ENCODE measurements at places on chromosomes 6 and 20.
A peak's percentile ranks its signal among the peaks of the same experiment; 100 is the strongest.

- no peak for DNase-seq
These were observed 398.3 kb upstream of the ARID1B start for GRCh38 chr6:156378853-156379252.

- DNase-seq, result no peak
These were observed 22.7 kb upstream of the MCM3 start for GRCh38 chr6:52306972-52307870.

- no peak for DNase-seq
These were observed 246.7 kb downstream of the ALDH8A1 start for GRCh38 chr6:134703206-134703605.

DNA sequence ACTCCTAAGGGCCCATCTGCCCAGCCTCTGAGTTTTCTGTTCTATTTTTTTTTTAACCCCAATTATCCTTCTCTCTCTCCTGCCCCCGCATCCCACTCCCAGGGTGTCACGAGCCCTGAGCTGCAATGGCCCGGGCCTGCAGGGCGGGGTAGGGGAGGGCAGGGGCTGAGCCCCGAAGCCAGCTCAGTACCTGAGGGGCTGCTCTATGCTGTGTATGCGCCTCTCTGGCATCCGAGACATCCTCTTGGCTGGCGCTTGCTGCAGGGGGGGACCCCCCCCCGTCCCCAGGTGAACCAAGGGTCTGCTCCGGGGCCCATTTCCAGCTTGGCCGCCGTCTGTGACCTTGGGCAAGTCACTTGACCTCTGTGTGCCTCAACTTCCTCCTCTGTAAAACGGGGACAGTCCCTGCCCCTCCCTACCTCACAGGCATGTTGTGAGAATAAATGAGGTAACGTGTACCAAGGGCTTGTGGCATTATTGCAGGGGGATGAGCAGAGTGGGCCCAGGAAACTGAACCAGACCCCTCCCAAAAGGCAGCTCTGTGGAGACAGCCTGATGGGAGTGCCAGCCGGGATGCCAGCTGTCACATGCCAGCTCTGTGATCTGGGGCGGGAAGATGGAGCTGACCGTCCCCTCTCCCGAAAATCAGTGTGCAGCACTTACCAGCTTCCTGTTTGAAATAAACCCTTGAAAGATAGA, 13.0 kb upstream of the MYL9 start:
- no peak for DNase-seq

DNA sequence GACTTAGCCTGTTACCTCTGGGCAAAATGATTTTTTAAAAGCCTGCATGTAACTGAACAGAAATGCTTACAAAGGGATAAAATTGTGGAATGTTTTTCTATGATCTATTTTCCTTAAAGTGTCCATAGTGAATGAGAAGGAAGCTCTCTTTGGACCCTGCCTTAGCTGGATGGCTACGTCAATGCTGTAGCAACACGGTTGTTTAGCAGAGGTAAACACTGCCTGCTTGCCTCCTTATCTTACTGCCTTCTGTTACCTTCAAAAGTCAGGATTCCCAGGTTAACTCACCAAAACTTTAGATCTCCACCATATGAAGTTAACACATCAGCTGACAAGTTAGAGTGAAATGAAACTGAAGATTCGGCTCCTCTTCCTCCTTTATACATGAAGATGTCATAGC, 402.6 kb downstream of the SAMD5 start:
- no peak for DNase-seq

DNA sequence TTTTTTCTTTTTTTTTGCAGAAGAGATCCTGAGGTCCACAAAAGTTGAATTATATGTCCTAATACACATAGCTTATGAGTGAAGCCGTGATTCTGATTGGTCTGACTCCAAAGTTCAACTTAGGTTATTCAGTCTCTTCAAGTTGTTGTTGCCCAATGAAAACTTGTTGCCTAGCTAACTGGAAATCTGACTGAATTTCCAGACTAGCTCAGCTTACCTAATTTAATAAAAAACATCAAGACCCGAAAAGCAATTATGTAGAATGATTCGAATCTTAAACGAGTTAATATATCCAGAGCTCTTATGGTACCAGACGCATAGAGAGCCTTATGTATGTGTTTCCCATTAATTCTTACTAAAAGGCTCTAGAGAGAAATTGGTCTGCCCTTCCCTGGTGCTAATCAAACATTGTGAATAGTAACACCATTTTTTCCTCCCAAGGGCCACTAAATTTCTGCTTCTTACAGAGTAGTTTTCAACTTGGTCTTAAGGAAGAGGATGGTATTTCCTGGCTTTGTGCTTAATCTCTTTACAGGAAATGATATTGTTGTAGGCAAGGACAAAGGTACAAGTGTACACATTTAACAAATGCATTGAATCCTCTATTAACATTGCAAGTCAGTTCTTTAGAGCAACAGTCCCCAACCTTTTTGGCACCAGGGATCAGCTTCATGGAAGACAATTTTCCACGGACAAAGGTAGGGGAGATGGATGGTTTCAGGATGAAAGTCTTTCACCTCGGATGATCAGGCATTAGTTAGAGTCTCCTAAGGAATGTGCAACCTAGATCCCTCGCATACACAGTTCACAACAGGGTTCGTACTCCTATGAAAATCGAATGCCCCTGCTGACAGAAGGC, 107.9 kb downstream of the TSHZ2 start:
- DNase-seq, result no peak

DNA sequence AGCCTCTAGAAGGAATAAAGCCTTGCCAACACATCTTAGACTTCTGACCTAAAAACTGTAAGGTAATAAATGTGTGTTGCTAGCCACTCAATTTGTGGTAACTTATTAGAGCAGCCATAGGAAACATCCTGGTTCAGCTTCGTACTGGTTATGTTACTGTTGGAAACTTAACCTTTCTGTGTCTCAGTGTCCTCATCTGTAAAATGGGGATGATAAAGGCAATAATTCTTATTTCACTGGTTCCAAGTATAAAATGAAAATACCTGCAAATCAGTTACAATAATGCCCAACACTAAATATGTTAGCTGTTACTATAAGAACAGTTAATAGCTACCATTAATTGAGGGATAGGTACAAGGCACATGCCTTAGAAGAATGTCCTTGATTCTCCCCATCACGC, 14.3 kb upstream of the RBPJL start:
- no peak for DNase-seq

DNA sequence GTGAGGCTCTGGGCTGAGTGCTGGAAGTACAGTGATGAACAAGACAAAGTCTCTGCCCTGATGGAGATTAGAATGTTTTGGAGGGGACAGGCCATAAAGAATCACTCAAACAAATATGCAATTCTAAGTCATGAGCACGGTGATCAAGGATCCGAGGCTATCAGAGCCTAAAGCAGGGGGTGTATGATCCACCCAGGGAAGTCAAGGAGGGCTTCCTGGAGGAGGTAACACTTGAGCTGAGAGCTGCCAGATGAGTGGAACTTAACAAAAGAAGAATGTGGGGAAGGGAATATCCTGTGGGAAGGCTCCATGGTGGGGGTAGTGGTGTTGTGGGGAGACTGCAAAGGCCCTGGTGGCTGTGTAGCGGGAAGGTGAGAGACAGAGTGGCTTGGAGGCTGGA, 12.2 kb downstream of the BPIFB4 start:
- DNase-seq, result no peak

GRCh38 chr6:109373331-109373730, 8.9 kb downstream of the CD164 start:
- DNase-seq, result no peak

- DNase-seq, result no peak
These were observed 250.6 kb downstream of the SAMD5 start for GRCh38 chr6:147759093-147759492.

DNA sequence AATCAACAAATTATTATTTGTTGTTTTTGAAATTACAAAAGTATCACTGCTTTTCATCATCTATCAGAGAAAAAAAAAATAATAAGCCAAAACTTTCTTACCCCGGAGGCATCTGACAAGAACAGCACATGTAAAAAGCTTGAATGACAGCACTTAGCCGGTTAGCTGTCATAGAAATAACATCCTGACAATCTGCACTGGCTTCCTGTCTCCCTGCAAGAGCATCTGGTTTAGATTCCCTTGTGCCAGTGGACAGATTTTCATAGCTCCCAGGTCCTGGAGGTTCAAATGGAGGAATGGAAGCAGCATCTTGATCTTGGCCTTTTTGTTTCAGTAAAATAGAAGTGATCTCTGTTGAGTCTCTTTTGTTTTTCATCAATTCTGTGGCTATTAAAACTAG, 74.8 kb downstream of the HACE1 start:
- no peak for DNase-seq

DNA sequence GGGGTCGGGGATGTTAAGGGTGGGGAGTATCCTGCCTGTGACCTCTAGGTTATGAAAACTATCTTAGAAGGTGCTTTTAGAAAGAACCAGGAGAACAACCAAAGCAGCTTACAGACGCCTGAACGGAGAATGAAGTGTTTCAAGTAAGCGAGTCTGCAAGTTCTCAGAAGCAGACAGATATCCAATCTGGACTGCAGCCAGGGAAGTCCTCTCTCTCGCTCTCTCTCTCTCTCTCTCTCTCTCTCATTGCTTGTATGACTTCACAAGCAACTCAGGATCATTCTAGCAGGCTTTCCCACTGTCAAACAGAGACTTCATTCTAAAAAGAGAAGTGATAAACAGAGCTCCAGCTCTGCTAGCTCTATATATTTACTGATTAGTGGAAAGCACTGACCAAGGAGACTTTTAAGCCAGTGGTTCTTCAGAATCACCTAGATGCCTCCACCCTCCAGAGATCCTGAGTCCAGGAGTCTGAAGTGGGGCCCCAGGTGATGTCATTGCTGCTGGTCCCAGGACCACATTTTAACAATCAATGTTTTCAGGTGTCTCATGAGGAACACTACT, 6.0 kb downstream of the TCF21 start:
- peak; percentile 49 for DNase-seq

- no peak for DNase-seq
These were observed 198.8 kb upstream of the THEMIS start for GRCh38 chr6:128099571-128100197.

- peak; percentile 94 for DNase-seq
These were observed 9.4 kb upstream of the ARMC12 start for GRCh38 chr6:35727231-35727934.

GRCh38 chr6:11950109-11950508, 62.0 kb upstream of the HIVEP1 start:
- no peak for DNase-seq

GRCh38 chr20:62129731-62130531, 7.7 kb downstream of the LSM14B start:
- DNase-seq, result no peak

GRCh38 chr6:38062066-38062465, 242.5 kb downstream of the ZFAND3 start:
- DNase-seq, result no peak

- peak; percentile 86 for DNase-seq
These were observed 107.1 kb downstream of the COL12A1 start for GRCh38 chr6:75098709-75099108.

- no peak for DNase-seq
These were observed 124.4 kb downstream of the NFATC2 start for GRCh38 chr20:51418137-51418529.
